Activated naive CD4-positive, alpha-beta T cell treated with anti-CD3 and anti-CD28 coated beads for 36 hours (primary cell): ENCODE measurements at places on chromosomes 1 and 21. TPM values are rescaled to one million over a fixed set of nuclear protein-coding genes. Genes with fewer than 3 reads are reported as not detected.

GRCh38 chr1:65846866-65847265 is 54.2 kb downstream of the PDE4B start:
- DNase-seq = no peak

GBP6 gene
- total RNA-seq = 0.07 TPM

KRTAP20-1 gene
- not detected for total RNA-seq

GRCh38 chr1:159076438-159077119 is at the start of gene AIM2:
Gene AIM2, minus strand, starts transcription at chr1:159076766. Its CDS starts 3,267 bp downstream, at chr1:159073499.
- DNase-seq = peak; percentile 70

DNA sequence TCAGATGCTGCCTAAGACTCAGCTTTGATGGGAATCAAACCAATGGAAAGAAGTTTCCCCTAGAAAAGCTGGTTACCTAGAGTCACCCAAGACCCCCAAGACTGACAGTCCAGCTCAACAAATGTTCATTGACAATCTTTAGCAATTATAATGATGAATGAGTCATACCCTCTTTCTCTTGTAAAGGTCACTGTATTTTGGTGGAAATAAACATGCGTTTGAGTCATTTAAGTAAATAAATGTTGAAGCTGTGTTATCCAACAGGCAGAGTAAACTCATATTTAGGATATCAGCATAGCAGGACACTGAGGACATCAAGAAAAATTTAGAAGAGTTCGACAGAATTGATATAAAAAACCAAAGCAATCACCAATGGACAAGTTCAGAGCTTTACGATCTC is 295.9 kb downstream of the RGS7 start:
- DNase-seq = no peak

DNA sequence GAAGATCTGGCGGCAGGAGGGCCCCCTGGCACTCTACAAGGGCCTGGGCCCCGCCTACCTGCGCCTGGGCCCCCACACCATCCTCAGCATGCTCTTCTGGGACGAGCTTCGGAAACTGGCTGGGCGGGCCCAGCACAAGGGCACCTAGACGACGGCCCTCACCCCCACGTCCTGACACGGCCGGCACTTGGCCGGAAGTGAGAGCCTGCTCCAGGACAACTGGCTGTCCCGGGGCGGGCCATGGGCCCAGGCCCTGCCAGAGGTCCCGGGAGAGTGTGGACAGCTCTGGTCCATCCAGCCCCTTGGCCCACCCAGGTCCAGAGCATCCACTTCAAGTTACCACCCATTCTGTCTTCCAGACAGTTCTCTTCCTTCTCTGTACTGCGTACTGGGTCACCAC is 3.0 kb upstream of the TMEM82 start:
- DNase-seq = no peak

NCSTN gene
- 27.4 TPM for total RNA-seq

SPRR2E gene
- not detected for total RNA-seq

GRCh38 chr1:36864182-36864822 is 170.0 kb downstream of the GRIK3 start:
- peak; percentile 41 for DNase-seq

DNA sequence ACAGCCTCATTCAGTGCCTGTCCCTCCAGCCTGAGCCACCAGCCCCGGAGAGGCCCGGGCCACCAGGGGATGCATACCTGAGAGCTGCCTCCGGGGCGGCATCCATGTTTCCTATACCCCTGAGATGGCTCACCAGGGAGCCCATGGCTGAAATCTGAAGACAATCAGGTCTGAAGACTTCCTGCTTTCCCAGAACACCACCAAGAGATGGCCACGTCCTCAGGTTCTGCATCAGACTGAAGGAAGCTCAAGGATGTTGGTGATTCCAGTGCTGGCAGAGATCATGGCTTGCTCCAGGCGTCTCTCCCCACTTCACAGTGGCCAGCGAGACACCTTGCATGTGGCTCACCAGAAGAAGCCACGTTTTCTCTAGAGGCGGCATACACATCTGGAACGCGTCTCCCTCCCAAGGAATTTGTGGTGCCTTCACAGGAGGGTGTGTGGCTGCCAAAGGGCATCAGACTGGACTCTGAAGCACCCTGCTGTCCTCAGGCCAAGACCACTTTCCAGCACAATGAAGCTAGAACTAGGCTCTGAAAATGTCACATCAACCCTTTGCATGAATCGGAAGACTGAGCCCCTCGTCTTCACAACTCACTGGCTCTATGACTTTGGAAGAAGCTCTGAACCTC is 170.7 kb upstream of the IRF2BP2 start:
- DNase-seq = no peak

AGBL4 gene
- not detected for total RNA-seq

DNA sequence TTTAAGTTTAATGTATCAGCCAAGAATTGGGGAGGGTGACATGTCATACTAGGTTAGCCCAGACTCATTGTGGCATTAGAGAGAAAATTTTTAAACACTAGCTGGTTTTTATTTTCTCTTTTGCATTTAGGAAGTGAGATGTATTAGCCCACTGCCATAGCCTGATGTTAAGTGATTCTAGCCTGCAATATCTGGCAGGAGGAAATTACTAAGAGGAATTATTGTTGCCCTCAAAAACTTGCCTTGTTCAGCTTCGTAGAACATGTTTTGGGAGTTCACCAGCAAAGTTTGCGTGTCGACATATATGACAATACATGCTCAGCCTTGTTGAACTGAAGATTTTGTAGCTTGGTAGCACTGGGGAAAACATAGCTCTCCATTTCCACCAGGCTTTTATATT is 12.5 kb downstream of the ADAM30 start:
- DNase-seq = no peak

S100A7 gene
- total RNA-seq = not detected

- no peak for DNase-seq
These were observed 315.2 kb downstream of the RPS6KC1 start for GRCh38 chr1:213366141-213366831.

DNA sequence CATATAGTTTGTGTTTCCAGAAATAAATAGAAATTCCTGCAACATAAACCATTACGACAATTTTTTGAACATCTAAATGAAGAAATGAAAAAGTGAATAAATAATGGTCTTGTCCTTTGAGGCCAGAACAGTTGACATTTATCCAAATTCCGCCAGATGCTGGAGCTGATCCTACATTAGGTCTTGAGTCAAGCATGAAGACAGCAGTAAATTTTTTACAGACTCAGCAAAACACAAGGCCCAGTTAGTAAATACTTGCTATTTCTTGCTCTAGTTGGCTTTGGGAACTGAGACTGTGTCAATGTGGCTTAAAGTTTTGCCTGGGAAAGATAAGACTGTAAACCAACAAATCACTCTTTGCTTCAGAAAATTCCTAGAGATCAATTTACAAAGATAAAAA is 540.1 kb upstream of the RGS18 start:
- no peak for DNase-seq

GRCh38 chr1:18464665-18465050 is 16.1 kb upstream of the KLHDC7A start:
- no peak for DNase-seq

DNA sequence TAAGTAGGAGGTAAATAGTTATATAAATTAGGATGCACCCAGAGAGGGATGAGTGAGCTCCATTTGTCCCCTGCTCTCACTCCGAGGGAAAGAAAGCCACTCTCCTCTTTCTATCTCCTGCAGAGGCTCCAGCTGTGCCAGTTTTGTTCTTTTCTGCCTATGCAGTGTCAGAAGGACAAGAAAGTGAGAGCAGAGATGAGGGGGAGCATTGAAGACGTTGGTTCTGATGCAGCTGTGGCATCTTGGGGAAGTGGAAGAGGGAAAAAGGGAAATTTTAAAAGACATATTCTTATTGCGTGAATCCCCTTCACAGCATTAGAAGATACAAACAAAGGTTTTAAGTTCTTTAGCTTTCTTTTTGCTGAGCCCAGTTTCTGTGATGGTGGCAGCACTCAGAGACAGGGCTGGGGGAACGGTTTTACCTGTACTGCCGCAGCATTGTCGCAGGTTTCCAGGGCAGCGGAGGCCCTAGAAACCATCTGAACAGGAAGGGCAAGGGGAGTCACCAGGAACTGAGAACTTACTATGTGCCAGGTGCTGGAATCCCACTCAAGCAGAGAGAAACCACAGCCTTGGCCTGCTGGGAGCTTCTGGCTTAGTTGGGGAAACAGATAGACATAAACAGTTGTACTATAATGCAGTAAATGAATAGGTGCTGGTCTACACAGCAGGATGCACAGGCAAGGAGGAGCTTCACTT is 44.9 kb upstream of the USP24 start:
- no peak for DNase-seq

MAP3K7CL gene
- total RNA-seq = 6.3 TPM

- DNase-seq = no peak
These were observed 85.6 kb downstream of the WDR4 start for GRCh38 chr21:42793774-42794173.

DNA sequence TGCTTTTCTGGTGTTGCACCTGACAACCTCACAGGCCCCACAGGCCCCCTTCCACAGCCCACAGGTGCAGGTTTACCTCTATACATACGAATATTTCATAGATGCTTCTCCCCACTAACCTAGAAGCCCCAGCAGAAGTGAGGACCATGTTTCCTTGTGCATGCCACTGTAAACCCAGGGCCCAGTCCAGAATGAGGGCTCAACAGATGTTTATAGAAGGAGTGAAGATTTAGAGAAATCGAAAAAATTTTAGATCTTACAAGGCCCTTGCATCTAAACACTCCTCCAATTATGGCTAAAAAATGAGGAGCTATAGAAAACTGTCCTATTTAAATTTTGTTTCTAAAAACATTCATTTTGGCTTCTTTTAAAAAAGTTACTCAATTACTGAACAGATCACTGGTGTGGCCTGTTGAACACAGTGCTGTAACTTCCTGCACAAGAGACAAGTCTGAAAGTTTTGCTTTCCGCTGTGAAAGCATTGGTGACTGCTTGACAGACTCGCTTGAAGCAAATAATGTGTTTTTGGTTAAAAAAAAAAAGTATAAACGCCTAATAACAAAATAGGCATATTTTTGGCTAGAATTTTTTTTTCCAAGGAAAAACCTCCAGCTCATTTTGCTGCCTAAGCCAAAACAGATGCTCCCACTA is 1.2 kb downstream of the ABCB10 start:
- peak; percentile 54 for DNase-seq

GRCh38 chr1:94113589-94114226 is 7.2 kb downstream of the ABCA4 start:
- DNase-seq = no peak

DNA sequence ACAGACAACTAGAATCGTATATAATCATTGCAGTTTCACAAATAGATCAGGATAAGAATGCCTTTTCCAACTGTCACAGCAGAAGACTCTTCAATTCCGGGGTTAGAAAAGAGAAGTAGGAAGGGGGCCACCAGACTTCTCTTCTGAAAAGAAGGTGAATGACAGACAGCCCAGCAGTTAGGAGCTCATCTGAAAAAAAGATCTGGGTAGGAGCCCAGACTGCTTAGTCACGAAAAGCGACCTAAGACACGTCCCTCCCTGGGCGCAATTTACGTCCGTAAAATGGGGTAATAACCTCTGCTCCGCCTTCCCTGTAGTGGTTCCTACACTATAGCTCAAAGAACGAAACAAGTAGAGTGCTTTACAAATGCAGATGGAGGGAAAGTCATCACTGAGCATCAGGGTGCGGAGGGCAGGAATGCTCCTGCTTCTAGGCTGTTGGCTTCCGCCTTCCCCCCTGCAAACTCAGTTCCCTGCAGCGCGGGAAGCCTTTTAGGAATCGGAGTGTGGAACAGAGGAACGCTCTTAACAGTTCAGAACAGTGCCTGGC is 582 bp downstream of the ORC1 start:
- DNase-seq = peak; percentile 80

GRCh38 chr1:83717785-83718184 is 281.1 kb downstream of the TTLL7 start:
- DNase-seq = no peak

DNA sequence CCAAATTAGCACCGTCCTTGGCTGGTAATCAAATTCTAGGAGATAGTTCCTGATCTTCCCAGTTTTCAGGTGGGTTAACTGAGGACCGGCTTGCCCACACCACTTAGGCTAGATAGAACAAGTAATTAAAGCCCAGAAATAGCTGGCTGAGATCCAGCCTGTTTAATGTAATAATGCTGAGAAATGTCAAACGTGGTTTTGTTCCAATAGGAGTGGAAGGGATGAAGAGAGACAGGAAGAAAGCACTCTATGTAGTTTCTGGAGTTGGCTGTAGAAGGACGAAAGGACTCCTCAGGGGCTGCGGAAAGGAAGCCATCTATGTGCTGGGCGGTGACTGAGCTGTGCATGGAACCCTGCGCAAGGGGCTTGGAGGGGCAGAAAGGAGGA is 18.6 kb downstream of the NAV1 start:
- no peak for DNase-seq

- DNase-seq = no peak
These were observed 27.9 kb downstream of the MYOM3 start for GRCh38 chr1:24084050-24084449.

DNA sequence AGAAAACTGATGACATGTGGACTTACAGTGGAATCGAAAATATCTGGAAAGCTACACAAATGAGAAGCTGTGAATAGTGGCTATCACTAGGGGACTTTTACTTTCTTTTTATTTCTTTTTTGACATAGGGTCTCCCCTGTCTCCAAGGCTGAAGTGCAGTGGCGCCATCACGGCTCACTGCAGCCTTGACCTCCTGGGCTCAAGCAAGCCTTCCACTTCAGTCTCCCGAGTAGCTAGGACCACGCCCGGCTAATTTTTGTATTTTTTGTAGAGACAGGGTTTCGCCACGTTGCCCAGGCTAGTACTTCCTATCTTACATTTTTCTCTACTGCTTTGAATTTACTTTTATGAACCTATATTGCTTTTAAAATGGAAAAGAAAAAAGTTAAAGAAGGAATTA is 10.5 kb downstream of the TMEM35B start:
- DNase-seq = no peak

- no peak for DNase-seq
These were observed 2.1 kb downstream of the PEX19 start for GRCh38 chr1:160282807-160283206.

LMX1A gene
- not detected for total RNA-seq

DNA sequence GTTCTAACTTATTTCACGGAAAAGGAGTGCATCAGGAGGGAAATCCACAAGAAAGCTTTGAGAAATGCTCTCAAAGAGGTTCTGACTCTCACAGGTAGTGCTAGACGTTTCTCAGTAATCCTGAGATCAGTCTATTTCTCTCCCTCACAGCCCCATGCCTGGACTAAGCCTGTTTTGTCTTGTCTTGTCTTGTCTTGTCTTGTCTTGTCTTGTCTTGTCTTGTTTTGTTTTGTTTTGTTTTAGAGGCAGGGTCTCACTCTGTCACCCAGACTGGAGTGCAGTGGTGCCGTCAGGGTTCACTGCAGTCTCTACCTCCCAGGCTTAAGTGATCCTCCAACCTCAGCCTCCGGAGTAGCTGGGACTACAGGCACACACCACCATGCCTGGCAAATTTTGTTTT is 133.3 kb upstream of the SGIP1 start:
- DNase-seq = peak; percentile 27

FMOD gene
- 5.8 TPM for total RNA-seq
